Mucosa of gallbladder (tissue), 1 donor: ENCODE measurements at places on chromosomes 12 and 14. TPM values are rescaled to one million over a fixed set of nuclear protein-coding genes. Genes with fewer than 3 reads are reported as not detected.

MGAT4C gene
- total RNA-seq, result 0.60 TPM

DCN gene
- total RNA-seq, result 387 TPM

GPR132 gene
- 3.7 TPM for total RNA-seq

KSR2 gene
- total RNA-seq, result 2.4 TPM

PLD4 gene
- total RNA-seq, result 16.7 TPM

ALDH2 gene
- 259 TPM for total RNA-seq

GPR68 gene
- total RNA-seq, result 1.6 TPM
